Adrenal gland (tissue), 19 donors: ENCODE measurements at places on chromosomes 4 and X. TPM values are rescaled to one million over a fixed set of nuclear protein-coding genes. Genes with fewer than 3 reads are reported as not detected.

The RBMXL3 gene
- not detected for polyA plus RNA-seq

- no peak for DNase-seq
These were observed 329.2 kb upstream of the EPHA5 start for GRCh38 chr4:65999518-65999871.

DNA sequence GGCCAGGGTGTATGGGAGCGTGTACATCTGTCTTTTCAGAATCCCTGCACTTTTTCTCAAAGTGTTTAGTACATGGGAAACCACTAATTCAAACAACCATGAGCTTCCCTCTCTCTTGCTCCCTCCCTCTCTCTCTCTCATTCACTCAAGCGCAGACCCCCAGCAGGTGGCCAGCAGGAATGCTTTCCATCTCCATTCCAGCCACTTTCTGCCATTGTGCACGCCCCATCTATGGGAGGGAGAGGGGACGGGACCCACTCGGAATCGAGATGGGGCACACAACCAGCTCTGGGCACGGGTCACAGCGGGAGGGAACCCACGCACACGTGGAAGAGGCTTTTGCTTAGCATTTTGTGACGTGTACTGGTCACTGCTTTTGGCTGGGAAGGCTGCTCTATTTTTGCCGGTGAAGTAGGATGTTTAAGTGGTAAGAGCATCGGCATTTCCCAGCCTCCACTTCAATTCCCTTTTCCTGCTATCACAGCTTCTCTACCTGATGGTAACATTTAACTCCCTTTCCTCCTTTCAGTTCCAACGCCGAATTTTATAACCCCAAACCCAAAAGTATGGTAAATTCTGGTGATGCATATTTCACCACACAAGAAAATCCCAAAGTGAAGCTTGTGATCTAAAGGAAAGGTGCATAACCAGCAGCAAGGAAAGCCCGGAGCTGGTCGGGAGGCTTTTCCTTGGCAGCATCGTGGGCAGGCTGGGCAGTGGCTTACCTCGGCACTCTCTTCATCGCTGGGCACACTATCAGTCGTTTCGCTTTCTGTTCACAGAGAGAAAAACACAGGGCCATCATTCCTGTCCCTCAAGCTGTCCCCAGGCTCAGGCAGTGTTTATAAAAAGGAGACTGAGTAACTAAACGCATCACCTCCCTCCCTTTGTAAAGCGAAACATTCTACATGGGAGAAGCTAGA lies 84.1 kb downstream of the IRF2 start:
- DNase-seq: no peak

- DNase-seq: no peak
These were observed 878.8 kb downstream of the C4orf33 start for GRCh38 chr4:129974730-129975129.

DNA sequence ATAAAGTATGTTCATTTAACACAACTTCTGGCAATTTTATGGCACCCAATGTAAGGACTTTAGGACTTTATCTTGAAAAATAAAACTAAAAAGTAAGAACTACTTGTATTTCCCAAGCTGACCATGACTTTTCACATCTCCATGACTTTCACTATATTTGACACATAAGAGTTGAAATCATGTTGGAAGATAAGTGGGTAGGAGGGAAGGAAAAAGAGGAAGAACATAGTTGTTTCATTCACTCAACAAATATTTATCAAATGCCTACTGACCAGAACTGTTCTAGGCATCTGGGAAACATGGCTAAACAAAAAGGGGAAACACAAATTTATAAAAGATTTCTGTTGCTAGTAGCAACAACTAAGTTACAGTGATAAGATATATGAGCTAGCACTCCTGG lies 16.0 kb downstream of the SCLT1 start:
- DNase-seq: no peak

GRCh38 chr4:181877329-181877848 lies 365.8 kb upstream of the TENM3 start:
- no peak for DNase-seq
